ENCODE measurements at places on chromosomes 1 and 21.

- no peak overlapping the region for H3K27ac ChIP-seq
- H3K36me3 ChIP-seq = peaks cover 1% of the 10 kb centered on the region
- H3K4me3 ChIP-seq = no peak overlapping the region
- H3K4me1 ChIP-seq = no peaks in the 10 kb centered on the region
- H3K27me3 ChIP-seq = peaks cover 24% of the 10 kb centered on the region
- DNase-seq = no peak
Observed at GRCh38 chr1:61089338-61089737, 7.0 kb downstream of the NFIA start.

DNA sequence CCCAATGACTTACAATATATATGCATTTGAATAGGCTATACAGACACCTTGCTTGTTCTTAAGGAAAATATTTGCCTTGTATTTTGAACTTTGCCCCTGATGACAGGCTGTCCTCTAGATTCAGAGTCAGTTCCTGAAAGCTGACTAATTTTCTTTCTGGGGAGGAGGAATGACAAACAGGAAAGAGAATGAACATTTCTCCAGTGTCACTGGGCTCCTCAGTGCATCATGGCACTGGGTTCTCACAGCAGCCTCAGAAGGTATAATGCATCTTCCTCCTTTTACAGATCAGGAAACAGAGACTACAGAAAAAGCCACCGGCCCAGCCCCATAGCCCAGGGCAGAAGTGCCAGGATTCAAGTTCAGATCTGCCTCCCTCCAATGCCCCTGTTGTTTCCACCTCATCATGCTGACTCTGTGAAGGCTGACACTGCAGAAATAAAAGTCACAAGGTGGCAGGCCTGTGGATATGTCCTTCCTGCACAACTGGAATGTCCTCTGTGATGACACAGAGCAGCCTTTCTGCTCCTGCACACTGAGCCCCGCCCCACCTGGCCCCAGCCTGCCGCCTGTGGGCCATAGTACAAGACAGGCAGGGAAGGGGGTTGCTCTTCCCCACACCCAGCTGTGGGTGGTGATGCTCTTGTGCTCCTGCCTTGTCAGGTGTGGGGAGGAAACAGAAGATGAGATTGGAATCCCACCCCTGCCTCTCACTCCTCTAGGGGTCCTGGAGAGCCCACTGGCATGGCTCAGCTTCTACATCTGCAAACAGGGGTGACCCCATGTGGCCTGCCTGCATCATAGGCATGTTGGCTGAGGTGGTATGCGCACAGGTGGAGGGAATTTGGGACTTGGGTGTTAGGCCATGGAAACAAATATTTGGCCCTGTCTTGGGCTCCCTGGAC lies 6.4 kb downstream of the TTC22 start:
- H3K36me3 ChIP-seq = peaks cover 7% of the 10 kb centered on the region
- no peaks in the 10 kb centered on the region for H3K27me3 ChIP-seq
- H3K4me3 ChIP-seq = no peak overlapping the region
- no peak for DNase-seq

- H3K27ac ChIP-seq = no peak overlapping the region
- H3K36me3 ChIP-seq = no peaks in the 10 kb centered on the region
- peaks cover 7% of the 10 kb centered on the region for H3K27me3 ChIP-seq
- no peak overlapping the region for H3K4me3 ChIP-seq
- no peaks in the 10 kb centered on the region for H3K4me1 ChIP-seq
Observed at GRCh38 chr21:36615274-36615964, 83.5 kb upstream of the SIM2 start.

DNA sequence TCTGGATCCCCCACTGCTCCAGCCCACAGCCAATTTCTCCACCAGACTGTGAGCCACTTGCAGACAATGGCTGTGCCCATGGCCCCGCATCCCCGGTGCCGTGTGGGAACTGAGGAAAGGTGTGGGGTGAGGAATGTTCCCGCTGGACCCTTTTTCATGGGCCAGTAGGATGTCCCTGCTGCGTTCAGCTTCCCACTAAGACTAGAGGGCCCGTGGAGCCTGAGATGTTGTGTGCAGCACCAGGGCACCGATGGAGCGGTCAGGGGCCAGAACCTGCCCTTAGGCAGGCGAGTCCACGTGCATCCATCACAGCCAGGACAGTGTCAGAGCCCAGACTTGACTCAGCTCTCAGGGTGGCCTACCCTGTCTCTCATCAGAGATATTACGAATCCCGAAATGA lies 105.7 kb upstream of the COL6A1 start:
- H3K27ac ChIP-seq = no peak overlapping the region
- H3K27me3 ChIP-seq = peaks cover 4% of the 10 kb centered on the region
- peaks cover 10% of the 10 kb centered on the region for H3K4me1 ChIP-seq
- H3K4me3 ChIP-seq = no peak overlapping the region
- H3K36me3 ChIP-seq = no peaks in the 10 kb centered on the region

- no peaks in the 10 kb centered on the region for H3K36me3 ChIP-seq
- no peaks in the 10 kb centered on the region for H3K27me3 ChIP-seq
- peaks cover 13% of the 10 kb centered on the region for H3K4me1 ChIP-seq
Observed at GRCh38 chr1:211639475-211640300, 35.7 kb downstream of the NEK2 start.

GRCh38 chr1:111509997-111510375 lies 6.6 kb upstream of the ADORA3 start:
- no peaks in the 10 kb centered on the region for H3K27me3 ChIP-seq
- peaks cover 42% of the 10 kb centered on the region for H3K4me1 ChIP-seq
- DNase-seq = no peak
- H3K36me3 ChIP-seq = no peaks in the 10 kb centered on the region

DNA sequence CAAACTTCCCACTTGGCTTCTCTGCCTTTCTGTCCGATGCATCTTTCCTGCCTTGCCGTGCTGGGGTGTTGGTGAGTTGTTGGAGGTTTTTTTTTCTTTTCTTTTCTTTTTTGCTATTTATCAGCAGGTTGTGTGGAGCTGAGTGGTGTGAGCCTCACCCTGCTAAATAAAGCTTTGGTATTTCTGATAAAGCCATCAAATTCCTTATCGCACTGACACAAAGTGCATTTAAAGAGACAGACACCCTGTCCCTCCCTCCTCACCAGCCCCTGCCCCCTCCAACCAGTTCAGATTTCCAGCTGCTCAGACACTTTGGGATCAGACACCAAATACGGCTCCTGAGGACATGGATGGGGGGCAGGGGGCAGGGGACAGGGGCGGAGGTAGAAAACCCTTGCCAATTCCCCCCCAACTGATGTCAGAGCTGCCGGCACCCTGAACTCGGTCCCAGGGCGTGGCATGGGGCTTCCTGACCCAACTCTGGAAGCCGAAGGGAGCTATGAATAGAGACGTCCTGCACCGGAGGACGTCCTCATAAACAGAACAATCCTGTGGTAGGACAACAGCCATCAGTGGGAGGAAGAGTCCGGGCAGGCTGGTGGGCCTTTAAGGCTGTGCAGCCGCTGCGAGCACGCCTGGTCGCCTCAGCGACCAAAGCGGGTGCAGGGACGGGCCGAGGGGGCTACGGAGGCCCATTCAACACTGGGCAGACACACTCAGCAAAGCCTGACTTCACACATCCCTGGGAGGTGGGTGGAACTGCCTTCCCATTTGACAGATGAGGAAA lies 79.0 kb downstream of the CASZ1 start:
- H3K27me3 ChIP-seq = peaks cover 8% of the 10 kb centered on the region
- H3K4me3 ChIP-seq = no peak overlapping the region
- no peaks in the 10 kb centered on the region for H3K4me1 ChIP-seq
- no peaks in the 10 kb centered on the region for H3K36me3 ChIP-seq
- H3K27ac ChIP-seq = no peak overlapping the region

GRCh38 chr1:234772345-234773147 lies 162.6 kb upstream of the IRF2BP2 start:
- peak overlapping the region; percentile 95 for H3K27ac ChIP-seq
- H3K27me3 ChIP-seq = no peaks in the 10 kb centered on the region
- H3K36me3 ChIP-seq = peaks cover 13% of the 10 kb centered on the region
- H3K4me3 ChIP-seq = peak overlapping the region; percentile 38
- peak; percentile 91 for DNase-seq
- H3K4me1 ChIP-seq = peaks cover 59% of the 10 kb centered on the region

Data from activated CD4-positive, alpha-beta T cell treated with anti-CD3 and anti-CD28 coated beads, Interleukin-2, amount 10 ng/mL, durations not matched to agents 7 days and 5 days (primary cell).